ENCODE measurements at places on chromosomes 12 and 14.

DNA sequence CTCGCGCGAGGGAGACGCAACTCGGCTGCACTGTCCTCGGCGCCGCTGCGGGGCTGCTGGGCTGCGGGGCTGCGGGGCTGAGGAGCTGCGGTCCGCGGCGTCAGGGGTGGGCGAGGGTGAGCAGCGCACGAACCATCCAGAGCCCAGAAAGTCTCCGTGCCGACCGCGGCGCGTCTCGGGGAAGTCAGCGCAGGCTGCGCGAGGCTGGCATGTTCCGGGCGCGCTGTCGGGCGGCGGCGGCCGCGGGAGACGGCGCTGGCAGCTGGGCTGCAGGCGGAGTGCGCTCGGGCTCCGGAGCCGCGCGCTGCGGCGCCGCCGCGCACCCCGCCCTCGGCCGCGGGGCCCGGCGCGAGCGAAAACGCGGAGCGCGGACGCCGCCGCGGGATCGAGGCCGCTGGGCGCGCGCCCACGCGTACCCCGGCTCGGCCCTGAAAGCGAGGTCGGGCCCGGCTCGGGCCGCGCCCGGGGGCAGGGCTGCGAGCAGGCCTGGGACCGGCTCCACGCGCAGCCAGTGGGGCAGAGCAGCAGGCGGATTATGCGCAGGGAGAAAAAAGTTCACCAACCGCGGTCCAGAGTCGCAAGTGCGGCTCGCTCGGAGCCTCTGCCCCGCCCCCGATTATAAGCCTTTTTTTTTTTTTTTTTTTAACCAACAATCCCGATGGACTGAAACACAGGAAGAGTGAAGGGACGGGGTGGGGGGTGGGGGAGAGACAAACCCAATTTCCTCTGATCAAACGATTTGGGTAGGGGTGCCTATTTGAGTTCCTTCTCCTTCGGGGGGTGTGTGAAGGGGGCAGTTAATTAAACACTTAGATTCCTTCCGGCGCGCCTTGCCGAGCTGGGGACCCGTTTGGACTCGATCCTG is at the start of gene PRICKLE1:
Gene PRICKLE1 (minus strand): TSS at position 282 of the 865 bp plus-strand sequence. CDS start 117,230 bp downstream, outside the sequence.
- no peak for DNase-seq

- DNase-seq: no peak
Observed at GRCh38 chr14:55333711-55334485, 62.7 kb downstream of the FBXO34 start.

DNA sequence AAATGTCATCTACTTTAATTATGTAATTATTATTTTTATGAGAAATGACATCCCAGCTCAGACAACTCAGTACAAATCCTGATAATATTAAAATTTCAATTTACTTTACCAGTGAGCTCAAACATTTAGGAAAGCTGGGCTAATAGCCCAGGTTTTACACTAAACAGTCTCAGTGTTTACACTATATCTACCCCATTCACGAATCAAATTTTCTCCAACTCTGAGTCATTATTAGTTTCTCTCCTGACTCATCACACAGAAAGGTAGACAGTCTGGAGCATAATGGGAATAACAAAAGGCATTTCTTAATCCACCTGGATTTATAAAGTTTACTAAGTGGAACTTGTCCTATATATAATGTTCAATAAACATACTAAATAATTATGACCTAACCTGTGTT is 5.7 kb downstream of the PAWR start:
- no peak for DNase-seq

GRCh38 chr14:104799244-104800014 is 1.5 kb upstream of the ZBTB42 start:
- no peak for DNase-seq

DNA sequence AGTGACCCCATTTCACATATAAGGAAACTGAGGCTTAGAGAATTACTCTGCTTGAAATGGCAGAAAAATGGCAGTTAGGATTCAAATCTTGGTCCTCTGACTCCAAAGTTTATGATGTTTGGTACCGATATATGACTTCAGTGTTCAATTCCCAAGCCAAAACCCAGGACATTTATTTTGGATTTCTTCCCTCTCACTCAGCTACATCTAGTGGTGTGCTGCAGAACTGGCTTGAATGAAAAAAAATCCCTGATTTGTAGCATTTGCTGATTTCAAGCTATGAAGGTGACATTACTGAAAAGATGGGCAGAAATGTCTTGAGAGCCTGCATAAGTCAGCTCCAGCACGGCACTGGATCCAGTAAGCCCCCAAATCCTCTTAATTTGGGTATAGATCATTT is 106.4 kb downstream of the EFCAB11 start:
- DNase-seq: no peak

DNA sequence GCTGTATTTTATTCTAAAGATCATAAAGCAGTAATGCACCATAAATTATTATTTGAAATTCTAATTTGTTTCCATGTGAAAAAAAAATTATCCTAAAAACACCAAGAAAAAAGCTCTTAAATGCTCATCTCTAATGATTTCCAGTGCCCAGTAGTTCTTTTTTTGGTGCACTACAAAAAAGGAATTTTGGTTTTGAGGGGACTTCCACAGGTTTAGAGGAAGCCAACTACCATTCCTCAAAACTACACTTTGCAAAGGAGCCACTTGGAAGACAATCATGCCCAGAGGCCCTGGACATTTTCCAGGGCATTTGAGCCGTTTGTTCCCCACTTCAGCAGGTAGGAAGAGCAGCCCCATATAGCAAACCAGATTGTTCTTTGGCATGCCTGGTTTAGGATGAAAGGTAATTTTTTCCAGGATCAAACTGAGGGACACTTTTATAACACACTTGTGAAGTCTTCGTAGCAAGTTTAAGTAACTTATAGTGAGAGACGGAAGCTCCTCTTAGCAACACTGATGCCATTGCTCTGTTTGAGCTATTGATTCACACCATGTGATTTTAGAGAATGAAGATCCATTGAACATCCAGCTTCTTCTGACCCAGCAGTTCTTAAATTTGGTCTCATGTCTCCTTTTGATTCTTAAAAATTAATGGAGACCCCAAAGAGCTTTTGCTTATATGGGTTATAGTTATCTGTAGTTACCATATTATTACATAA is 187.9 kb downstream of the ETV6 start:
- DNase-seq: no peak

DNA sequence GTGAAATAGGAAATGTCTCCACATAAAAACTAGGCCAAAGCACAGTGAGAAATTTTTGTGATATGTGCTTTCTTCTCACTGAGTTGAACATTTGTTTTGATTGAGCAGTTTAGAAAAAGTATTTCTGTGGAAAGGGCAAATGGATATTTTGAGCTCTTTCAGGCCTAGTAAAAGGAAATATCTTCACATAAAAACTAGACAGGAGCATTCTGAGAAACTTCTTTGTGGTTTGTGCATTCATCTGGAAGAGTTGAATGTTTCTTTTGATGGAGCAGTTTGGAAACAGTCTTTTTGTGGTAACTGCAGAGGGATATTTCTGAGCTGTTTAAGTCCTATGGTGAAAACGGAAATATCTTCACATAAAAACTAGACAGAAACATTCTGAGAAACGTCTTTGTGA is 582.7 kb upstream of the ALG10B start:
- DNase-seq: no peak

All from thoracic aorta (tissue), 2 donors.